Foreskin keratinocyte (primary cell): ENCODE measurements at places on chromosomes 4 and X.
A peak's percentile ranks its signal among the peaks of the same experiment; 100 is the strongest.

DNA sequence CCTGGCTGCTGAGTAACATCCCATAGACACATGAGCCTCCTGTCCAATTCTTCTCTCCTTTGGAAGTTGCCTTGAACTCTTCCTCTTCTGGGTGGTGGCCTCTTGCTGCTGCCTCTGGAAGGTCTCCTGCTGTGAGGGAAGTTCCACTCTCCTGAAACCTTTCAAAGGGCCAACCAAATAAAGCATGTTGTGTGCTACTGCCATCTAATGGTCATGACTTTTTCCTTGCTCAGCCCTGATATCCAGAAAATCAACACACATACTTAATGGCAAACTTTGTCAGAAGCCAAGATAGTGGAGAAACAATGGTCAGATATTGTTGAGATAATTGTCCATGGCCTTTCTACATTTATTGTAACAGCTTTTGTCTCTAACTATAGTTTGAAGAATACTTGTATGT is 19.1 kb upstream of the ZXDA start:
- DNase-seq: no peak

- DNase-seq: peak; percentile 30
These were observed 2.0 kb upstream of the ZNF185 start for GRCh38 chrX:152895724-152896420.

GRCh38 chrX:97704474-97704873 is 820.8 kb downstream of the RPA4 start:
- DNase-seq: no peak

- DNase-seq: no peak
These were observed 91.4 kb downstream of the BCOR start for GRCh38 chrX:40006106-40007017.

- no peak for DNase-seq
These were observed 414.4 kb downstream of the FAT4 start for GRCh38 chr4:125729171-125729570.

DNA sequence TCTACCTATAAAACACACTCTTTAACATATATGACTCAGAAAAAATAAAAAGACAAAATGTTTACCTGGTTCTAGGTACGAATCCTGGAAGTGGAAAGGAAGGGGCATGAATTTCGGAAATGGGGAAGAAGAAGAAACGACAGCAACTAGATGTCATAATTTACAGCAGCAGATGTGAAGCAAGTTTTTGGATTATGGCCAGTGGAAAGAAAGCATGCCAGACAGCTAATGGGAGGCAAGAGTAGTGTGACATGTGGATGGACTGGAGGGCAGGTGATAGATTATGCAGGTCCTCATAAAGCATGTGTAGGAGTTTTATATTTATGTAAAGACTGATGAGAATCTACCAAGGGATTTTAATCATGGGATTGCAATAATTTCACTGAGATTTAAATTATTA is 279.0 kb upstream of the TACR3 start:
- no peak for DNase-seq

DNA sequence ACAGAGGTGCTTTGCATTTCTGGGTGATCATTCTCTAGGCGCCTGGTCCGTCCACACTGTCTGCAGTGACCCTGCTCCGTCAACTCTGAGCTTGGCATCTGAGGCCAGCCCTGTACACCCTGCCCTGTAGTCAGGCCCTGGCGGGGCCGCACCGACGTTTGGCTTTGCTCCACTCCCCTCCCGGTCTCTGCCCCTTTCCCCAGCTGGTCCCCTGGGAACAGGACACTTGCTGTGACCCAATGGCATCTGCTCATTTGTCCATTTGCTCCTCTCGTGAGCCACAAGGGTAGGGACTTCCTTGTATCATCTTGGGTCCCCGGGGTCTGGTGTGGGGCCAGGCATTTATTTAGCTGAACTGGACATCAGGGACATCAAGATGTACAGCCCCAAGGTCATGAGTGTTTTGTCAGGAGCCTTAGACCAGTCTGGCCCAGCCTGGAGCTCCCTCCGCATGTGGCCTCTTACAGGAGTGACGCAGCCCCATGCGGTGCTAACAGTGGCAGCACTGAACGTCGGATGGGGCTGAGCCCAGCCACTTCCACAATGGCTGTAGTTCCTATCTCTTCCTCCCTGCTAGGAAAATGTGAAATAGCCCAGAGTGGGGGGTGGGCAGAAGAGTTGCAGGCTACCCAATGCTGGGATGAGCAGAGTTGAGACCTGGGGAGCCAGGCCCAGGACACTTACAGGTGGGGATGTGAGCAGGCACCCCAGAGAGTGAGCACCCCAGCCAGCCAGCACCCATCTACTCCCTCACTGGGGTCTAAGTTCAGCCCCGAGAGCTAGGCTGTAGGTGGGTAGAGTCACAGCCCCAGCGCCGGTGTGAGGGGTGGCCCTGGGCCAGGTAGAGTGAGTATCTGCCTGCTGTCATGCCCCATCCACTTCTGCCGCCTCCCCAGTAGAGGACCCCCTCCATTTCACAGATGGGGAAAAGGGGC is 2.0 kb upstream of the SH3BP2 start:
- no peak for DNase-seq

DNA sequence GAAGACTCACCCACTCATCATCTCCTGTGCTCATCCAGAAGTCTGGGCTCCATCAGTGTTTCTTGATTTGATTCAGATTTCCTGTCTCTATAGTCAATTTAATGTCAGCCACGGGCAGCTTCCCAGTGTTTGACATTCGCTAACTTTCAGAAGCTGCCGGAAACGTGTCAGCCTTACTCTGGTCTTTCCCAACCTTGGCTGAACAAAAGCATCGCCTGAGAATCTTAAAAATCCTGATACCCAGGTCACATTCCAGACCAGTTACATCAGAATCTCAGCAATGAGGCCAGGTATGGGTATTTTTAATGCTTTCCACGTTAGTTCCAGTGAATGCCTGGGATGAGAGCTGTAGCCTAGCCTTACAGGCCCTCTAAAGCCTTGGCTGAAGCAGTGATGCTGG is 233.8 kb downstream of the FRMPD4 start:
- DNase-seq: peak; percentile 95

- no peak for DNase-seq
These were observed 880.4 kb downstream of the PCDH18 start for GRCh38 chr4:136651932-136652331.

DNA sequence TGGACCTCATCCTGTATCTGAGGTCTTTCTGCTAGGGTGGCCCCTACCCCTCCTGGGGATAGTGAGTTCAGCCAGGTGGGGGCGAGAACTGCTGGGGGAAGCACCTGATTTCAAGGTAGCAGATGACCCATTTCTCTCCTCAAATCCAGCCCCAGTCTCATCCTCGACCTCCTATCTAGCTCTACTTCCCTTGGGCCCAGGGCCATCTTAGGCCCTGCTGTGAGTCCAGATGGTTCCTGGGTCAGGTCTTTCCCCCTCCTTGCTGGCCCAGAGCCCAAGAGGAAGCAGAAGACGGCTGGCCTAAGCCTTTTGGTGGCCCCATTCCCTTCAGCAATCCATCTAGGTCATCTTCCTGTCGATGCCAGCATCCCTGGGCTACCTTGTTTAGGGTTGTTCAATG is 3.3 kb downstream of the CDK16 start:
- DNase-seq: no peak

GRCh38 chrX:38626296-38626695 is 65.0 kb downstream of the TSPAN7 start:
- no peak for DNase-seq

DNA sequence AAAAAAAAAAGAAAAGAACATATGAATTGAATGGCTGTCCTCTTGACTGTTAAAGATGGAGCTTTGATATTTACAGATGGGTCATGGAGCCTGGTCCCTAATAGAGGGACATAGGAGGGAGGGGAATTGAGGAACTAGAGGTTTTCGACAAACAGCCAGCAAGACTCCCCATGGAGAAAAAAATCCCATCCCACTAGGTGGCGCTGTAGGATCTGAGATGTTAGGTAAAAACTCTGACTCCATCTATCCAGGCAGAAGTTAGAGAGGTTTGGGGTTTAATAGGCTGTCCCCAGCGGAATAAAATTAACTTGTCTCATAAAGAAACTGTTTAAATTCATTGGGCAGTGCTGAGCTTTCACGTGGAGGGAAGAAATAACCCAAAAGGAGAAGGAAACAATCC is 45.9 kb downstream of the HMGB2 start:
- DNase-seq: no peak

DNA sequence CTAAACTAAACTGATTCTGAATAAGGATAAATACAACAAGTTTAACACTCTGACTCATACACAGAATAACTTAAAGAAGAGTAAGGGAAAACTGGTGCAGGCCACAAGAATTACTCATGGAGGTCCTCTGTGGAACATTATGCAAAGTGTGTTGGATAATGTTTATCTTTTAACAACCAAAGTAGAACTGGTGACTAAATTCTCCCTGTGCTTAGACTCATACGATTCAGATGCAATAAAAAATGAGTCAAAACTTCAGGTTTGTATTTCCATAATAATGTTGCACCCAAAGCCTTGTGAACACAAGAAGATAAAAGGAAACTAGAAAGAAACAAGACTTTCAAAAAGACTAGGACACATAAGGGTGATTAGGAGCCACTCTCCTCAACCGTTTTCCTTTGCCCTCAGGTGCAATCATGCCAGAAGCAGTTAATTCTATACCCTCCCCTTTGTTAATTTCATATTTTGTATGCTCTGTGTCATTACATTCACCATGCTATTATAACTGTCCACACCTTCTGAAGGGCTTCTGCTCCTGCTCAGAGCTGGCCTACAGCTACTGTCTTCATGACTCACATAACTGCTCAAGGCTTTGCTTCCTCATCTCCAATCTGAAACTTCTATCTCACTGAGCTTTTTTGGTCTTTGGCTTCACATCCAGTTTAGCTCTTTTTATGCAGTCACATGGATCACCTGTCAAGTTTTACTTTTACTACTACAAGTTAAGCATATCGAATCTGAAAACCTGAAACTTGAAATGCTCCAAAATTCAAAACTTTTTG is 60.2 kb downstream of the KCNIP4 start:
- DNase-seq: peak; percentile 77

DNA sequence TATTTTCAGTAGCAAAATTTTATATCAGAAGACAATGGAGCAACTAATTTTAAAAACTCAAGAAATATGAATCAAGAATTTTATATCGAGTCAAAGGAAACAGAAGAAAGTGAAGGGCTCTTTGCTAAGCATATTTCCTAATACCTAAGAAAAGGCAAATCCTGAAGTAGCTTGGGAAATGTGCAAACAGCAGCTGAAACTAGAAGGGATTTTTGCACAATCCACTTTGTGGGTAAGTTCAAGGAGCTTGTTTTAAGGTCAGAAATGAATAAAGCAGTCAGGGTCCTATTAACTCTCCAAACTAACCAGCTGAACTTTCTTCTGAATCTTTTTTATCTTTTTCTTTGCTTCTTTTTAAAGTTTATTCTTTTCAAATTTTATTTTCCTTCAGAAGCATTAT is 500.9 kb upstream of the CXorf51A start:
- no peak for DNase-seq

DNA sequence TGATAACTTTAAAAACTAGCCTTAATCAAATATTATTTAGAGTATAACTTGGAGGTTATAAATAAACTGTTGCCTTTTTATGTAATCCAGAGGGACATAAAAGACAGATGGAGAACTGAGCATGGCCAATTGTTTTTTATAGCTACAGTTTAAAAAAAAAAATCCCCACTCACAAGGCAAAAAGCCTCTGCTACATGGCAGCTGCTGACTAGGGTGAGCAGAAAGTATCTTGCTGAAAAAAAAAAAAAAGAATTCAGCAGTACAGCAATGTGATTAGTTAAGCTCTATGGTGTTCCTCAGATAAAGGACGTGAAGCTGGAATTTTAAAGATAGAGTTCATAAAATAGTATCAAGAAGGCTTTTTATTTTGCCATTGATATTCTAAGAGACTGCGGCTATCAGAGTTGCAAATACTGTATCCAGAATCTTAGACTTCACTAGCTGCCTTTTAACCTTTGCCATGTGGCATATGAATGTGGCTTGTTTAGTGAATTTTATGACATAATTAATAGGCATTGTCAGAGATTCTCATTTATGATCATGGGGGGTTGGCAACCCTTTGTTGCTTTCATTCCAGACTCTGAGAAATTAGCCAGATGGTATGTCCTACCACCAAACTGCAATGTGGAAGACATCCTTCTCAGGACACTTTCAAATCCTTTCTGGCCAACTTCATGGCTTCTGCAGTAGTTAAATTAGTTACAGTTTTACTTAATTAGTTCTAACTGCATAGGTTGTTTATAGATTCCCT is 498.0 kb downstream of the STPG2 start:
- no peak for DNase-seq

- no peak for DNase-seq
These were observed 170.4 kb downstream of the BCOR start for GRCh38 chrX:39927380-39927779.

DNA sequence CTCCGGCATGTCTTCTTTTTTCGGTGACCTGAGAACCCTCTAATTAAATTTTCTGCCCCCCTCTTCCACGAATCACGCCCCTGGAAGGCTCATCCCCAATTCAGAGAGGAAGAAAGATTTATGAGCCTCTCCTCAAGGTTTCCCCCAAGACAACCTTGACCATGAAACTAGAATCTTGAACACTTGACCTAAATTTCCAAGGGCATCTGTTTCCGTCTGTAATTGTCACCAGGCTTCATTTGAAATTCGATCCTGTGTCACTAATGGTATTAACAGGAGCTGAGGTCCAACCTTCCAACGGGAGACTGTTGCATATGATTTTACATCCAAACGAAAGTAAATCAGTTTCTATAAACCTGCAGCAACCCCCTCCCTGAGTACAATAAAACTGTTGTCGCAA is 139.9 kb upstream of the ZIC3 start:
- DNase-seq: no peak

GRCh38 chr4:102684610-102685052 is 76.1 kb downstream of the MANBA start:
- DNase-seq: peak; percentile 93

DNA sequence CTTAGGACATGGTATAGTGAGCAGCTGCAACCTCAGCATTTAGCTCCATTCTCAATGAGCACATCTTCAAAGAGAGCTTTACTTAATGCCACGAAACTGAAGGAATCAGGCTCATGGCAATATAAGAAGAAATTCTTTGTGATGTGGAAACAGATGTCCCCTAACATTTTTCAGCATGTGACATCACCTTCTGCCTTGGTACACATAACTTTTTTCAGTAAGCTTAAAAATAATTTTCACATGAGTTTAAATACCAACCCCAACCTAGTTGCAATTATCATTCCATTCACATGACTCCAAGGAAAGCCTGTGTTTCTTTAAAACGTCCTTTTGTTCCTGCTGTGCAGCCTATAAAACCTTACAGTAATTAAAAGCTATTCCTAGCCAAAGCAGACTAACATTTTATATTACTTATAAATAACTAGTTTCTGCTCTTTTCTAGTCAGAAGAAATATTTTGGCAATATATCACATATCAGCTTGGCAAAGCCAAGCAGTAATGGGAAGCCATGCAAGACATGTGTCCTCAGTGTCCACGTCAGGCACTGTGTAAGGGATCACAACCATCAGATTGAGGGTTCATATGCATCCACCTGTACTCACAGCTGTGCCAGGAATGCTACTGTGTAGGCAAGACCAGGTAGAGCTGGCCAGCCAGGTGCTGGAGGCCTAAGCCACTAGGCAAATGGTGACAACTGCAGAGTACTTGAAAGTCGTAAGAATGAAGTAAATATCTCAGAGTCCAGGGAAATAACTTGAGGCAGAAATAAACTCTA is 466.6 kb downstream of the INPP4B start:
- peak; percentile 76 for DNase-seq

GRCh38 chrX:152641996-152642395 is 4.3 kb downstream of the GABRQ start:
- DNase-seq: no peak

- DNase-seq: no peak
These were observed 144.3 kb upstream of the PAQR3 start for GRCh38 chr4:79083406-79084010.
